Left ventricle myocardium inferior (tissue), 1 donor: ENCODE measurements at places on chromosomes 7 and 10.

GRCh38 chr10:104819731-104820130 lies 178.6 kb downstream of the SORCS3 start:
- no peak for DNase-seq

- no peak for DNase-seq
Observed at GRCh38 chr10:27345455-27345920, 104.9 kb upstream of the ACBD5 start.

- no peak for DNase-seq
Observed at GRCh38 chr7:2171855-2172254, 60.9 kb downstream of the MAD1L1 start.

DNA sequence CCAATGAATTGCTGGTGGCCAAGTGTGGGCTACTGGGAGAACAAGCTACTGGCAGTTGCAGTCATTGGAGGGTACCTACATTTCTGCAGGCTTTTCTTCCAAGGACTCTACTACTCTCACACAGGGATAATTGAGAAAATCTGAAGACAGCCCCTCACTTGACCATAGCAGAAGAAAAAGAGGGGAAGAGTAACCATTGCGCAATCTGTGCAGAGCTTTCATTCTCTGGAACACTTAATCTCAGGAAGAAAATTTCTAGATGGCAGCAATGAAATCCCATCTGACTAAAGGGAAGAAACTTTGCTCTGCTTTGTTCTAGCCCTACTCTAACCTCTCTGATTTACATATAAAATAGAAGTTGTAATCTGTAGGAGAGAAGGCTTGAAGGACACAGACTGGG lies 1239.6 kb upstream of the SORCS1 start:
- DNase-seq, result no peak

DNA sequence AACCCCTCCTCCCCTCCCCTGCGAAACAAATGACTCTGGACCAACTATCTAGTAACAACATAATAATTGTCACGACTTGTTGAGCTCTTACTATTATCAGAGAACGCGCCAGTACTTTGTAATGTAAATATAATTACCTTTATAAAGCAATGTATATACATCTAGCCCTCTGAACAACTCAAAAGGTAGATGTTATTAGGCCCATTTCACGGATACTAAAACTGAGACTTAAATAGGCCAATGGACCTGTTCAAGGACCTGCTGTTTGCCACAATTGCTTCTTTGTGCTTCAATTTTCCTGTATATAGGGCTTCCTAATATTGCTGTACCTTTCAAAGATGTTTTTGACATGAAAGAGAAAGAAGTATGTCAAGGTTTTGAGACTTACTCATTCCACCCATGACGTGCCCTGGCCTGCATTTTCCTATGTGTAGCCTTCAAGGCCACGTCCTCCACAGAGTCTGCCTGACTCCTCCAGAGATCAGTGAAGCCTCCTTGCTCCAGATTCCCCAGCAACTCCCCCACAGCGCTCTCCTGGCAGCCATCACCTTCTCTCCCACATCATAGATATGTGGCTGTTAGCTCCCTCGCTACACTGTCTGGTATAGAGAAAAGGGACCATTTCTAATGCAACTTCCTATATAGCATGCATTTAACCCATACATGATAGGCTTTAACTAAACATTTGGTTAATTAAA lies 156.6 kb downstream of the SKIDA1 start:
- no peak for DNase-seq

DNA sequence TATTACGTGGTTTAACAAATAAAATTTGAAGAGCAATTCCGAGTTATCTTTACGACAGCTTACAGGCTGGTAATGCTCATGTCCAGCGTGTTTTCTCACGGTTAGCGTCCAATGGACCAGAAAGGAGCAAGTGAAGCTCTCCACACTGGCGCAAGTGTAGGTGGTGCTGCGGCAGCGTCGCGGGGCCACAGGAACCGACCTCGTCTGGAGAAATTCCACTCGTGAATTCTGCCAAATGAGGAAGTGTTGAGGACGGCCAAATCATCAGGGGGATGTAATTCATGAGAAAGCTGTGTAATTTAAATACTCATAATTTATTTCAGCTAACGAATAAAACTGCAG lies 350 bp upstream of the ZNF37A start:
- DNase-seq, result no peak

DNA sequence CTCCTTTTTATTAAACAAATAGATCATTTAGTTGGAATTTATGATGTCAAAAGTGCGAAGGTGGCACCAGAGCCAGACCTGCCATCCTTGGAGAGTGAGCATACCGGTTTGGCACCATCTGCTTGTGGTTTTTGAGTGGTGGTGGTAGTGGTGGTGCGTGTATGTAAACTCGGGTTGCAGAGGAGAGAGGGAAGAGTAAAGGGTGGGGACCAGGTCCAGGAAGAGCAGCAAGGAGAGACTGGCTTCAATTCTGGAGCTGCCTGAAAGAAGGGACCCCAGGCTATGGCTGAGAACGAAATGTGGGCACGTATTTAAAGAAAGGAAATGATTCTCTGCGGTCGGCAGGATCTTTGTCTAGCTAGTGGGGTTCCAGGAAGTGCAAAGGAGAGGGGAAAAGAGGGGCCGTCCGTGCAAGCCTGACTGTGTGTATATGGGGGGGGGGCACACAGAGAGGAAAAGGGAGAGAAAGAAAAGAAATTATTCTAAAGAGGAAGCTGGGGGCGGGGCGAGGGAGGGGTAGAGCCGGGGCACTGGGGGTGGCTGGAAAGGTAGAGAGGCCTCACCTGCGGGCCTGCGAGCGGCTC lies 448 bp upstream of the GOLGA7B start:
- DNase-seq, result no peak

DNA sequence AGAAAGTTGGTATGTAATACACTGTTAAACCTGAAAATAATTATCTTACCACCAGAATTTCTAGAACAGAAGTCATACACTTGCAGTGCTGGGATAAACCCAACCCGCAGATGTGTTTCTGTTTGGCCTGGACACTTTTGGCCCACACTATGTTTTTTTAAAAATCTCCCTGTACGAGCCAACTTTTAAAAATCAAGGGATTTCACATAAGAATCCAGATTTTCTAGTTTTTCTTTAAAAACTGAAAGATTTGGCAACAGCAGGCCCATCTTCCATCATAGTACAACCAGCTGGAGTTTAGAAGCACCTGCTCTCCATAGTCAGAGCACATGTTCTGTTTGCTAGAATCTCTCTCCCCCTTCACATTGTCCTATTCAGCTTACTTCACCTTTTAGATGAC lies 74.0 kb downstream of the TLL2 start:
- no peak for DNase-seq

- no peak for DNase-seq
Observed at GRCh38 chr10:5404208-5405041, at the start of gene TUBAL3. Gene TUBAL3 (minus strand): TSS chr10:5404828. CDS start chr10:5404792, 36 bp downstream.

DNA sequence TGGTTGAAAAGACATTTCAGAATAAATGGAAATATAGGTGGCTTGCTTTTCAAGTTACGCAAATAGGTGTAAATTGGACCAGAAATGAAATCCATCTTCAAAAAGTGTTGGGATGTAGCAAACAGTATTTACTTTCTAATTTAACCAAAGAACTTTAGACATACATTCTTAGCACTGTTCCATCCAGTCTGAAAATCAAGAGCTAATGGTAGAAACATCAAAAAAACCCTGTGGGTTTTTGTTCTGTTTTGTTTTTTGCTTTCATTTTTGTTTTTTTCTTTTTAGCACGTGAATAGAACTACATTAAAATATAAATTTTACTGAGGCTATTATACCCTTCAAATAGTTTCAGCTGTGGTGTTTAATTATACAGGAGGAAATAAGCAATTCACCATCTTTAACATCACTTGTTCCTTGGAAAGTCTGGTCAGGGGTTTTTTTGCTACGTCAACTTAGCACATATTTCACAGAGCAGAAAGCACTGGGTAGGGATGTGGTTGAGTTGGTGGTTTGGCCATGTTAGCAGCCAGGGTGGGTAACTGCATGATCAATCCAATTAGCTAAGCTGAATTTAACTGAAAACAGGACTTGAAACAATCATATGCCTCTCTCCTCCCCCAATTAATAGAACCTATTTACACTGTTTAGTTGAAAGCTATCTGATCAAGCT lies 275.4 kb upstream of the PFKP start:
- no peak for DNase-seq

DNA sequence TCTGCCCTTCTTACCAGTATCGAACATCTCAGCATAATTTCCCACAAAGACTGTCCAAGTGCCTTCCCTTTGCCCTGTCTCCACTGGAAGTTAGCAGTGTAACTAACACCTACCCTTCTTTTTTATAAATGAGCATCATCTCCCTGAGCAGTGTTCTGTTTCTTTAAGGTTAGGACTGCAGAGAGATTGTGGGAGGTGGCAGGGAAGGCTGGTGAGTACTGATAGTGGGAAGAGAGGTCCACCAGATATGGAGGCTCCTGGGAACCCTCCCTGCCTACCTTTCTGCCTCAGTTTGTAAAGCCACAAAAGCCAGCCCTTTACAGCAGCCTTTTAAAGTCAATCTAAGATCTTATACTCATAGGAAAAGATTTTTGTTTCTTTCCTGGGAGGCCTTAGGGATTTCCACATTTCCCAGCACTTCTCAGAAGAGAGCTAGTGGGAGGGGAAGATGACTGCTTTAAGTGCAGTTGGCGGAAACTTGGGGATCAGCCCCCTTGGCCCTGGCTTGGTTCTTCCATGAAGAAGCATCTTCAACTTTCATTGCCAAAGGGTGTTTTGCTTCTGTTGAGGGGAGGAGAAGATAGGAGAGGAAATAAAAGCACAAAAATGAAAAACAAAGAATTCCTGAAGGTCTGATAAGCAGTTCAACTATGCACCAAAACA lies 36.6 kb upstream of the CALD1 start:
- DNase-seq, result no peak

- DNase-seq, result no peak
Observed at GRCh38 chr10:122515022-122515424, 45.5 kb upstream of the DMBT1 start.

GRCh38 chr10:20870834-20871233 lies 26.3 kb downstream of the NEBL start:
- no peak for DNase-seq

- DNase-seq, result peak; percentile 18
Observed at GRCh38 chr10:97573021-97573420, 442 bp downstream of the ANKRD2 start.

- DNase-seq, result peak; percentile 93
Observed at GRCh38 chr7:3300651-3301448, at the start of gene SDK1. Gene SDK1 (plus strand): TSS chr7:3301252. CDS start chr7:3301587, 335 bp downstream.

- no peak for DNase-seq
Observed at GRCh38 chr10:101008823-101009423, 9.3 kb downstream of the LZTS2 start.

- no peak for DNase-seq
Observed at GRCh38 chr10:7046615-7047014, 364.2 kb downstream of the SFMBT2 start.

DNA sequence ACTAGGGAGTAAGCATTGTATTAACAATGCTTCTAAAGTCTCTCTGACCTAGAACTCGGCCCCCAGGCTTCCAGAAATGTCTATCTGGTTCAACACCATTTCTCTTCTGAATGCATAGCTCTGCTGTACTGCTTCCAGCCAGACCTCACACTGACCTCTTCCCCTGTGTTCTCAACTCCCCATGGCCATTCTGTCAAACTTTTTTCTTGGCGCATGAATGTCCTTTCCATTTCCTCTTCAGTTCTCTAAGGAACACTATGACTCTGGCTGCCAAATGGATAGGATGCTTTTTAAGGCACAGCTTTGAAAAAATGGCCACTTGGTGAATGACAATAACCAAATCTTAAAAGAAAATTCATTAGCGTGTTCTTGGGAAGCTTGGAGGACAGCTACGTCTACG lies 425.8 kb downstream of the ETV1 start:
- DNase-seq, result no peak

GRCh38 chr10:96619796-96620773 lies 33.3 kb upstream of the TM9SF3 start:
- DNase-seq, result no peak

DNA sequence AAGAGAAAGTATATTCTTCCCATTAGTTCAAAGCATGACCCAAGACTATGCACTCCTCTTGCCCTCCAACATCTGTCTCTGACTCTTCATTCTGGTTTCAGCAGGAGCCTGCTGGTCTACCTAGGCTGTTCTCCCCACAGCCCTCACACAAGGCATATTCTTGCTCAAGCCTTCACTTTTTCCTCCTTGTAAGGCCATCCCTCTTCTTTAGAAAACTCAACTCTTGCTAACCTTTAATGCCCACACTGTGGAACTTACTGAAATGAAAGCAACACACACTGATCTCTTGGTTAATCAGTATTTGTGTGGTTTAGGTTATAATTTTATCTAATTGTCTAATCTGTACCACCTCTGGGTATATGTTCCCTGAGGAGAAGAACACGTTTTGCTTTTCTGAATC lies 75.8 kb downstream of the PRKCQ start:
- DNase-seq, result no peak
